Thyroid gland (tissue), 4 donors: ENCODE measurements at places on chromosomes 5 and 9. TPM values are rescaled to one million over a fixed set of nuclear protein-coding genes. Genes with fewer than 3 reads are reported as not detected.
A peak's percentile ranks its signal among the peaks of the same experiment; 100 is the strongest.

- DNase-seq: no peak
These were observed 123.0 kb upstream of the MTAP start for GRCh38 chr9:21679432-21679831.

DNA sequence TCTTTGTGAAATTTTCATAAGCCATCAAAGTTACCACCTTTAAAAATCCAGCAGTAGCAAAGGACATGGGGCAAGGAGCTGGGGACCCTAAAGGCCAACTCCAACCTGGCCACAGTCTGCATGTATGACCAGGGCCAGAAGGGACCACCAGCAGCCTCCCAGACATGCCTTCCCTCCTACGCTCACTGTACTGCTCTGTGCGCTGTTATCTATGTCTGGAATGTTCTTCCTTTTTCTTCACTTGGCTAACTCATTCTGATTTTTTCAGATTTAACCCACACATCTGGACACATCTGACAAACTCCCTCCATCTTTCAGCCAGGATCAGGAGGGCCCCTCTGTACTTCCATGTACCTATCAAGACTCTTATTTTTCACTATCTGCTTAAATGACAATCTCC is 47.6 kb upstream of the TRAF1 start:
- DNase-seq: no peak

The ADRA1B gene
- 3.0 TPM for total RNA-seq

The ADAMTS12 gene
- 1.3 TPM for total RNA-seq

DNA sequence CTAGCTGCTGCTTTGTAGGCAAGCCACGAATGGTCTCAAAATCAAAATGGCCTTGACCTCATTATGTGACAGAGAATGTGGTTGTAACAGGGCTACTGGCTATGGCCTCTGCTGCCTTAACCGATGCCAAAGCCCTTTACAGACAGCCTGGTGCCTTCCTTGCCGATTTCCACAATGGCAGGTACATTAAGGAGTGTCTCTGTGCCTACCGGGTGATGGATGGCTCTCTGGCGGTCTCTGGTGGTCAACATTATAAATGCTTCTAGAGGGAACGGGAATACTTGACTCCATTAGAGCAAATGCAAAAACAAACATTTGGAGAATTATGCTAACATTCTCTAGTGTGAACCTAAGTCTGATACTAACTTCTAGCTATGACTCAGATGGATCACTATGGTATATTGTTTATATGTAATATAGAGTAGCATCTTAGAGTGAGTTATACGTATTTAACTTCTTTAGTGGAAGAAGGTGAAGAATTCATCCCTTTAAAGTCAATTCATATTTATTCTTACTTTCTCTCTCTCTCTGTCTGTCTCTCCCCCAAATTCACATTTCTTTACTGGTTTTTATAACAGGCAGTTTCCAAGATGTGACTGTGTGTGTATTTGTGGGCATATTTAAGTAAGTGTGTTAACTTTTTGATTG is 52.5 kb downstream of the RPS23 start:
- peak; percentile 59 for DNase-seq

GRCh38 chr5:41404757-41405156 is 105.6 kb downstream of the PLCXD3 start:
- no peak for DNase-seq

GRCh38 chr9:128213746-128214497 is 10.7 kb downstream of the DNM1 start:
- no peak for DNase-seq

- no peak for DNase-seq
These were observed 20.4 kb downstream of the BDP1 start for GRCh38 chr5:71475788-71476384.

The ARL14EPL gene
- not detected for total RNA-seq

DNA sequence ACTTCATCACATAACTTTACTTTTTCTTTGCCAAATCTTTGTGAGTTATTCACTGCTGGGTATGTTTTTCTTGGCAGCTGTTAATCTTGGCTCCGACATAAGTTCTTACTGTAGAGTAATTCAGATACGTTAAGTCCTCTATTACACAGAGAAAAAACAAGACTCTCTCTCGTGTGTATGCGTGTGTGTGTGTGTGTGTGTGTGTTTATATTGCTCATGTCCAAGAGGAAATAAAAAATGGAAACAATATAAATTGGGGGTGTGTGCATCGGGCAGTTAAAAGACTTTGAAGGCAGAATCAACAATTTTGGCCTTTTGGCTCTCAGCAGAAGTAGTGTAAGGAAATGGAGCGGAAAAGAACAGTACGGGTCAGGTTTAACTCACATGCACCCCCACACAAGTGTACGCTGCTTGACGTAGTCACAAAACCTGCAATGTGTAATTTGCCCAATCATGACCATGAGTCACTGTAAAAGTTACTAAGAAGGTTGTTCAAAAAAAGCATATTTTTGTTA is 67.2 kb upstream of the IFNE start:
- DNase-seq: peak; percentile 51

The AKNA gene
- 17.0 TPM for total RNA-seq

DNA sequence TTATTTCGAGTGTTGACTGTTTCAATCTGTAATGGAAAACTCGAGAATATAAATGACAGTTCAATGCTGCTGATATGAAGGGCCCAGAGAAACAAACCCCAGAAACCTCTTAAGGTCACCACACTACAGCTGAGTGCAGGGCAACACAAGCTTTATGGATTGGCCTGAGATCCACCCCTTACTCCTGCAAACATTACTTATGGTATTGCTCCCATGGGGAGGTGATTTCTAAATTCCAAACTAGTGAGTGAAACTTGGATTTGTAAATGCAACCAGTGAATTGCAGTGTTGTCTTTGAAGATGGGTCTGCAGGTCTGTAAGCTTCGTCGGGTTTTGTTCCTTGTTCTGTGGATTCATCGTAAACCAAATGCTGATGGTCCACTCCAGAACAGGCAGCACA is 85.4 kb downstream of the NTRK2 start:
- no peak for DNase-seq

GRCh38 chr9:95125652-95126051 is 191.9 kb downstream of the FANCC start:
- no peak for DNase-seq

- DNase-seq: no peak
These were observed 25.4 kb downstream of the SREK1 start for GRCh38 chr5:66169534-66169933.

The DMGDH gene
- total RNA-seq: 7.0 TPM

DNA sequence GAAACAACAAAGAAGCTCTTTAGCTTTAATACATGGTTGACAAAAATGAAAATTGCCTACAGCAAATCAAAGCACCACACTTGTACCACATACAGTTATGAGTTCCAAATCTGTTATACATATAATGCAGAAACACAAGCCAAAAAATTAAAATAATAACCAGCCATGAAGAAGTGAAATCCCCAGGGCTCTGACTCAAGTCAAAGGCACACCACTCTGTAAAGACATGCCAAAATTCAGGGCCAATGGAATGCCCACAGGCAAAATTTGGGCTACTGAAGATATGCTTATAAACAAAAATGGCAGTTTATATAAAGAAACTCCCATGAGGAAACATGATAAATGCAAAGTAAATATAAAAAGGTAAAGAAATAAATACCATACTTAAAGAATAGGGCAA is 29.0 kb downstream of the THBS4 start:
- no peak for DNase-seq

The FOXD4L3 gene
- total RNA-seq: not detected

GRCh38 chr5:149228618-149229297 is 42.9 kb upstream of the AFAP1L1 start:
- DNase-seq: no peak

The SEPTIN8 gene
- 45.7 TPM for total RNA-seq

DNA sequence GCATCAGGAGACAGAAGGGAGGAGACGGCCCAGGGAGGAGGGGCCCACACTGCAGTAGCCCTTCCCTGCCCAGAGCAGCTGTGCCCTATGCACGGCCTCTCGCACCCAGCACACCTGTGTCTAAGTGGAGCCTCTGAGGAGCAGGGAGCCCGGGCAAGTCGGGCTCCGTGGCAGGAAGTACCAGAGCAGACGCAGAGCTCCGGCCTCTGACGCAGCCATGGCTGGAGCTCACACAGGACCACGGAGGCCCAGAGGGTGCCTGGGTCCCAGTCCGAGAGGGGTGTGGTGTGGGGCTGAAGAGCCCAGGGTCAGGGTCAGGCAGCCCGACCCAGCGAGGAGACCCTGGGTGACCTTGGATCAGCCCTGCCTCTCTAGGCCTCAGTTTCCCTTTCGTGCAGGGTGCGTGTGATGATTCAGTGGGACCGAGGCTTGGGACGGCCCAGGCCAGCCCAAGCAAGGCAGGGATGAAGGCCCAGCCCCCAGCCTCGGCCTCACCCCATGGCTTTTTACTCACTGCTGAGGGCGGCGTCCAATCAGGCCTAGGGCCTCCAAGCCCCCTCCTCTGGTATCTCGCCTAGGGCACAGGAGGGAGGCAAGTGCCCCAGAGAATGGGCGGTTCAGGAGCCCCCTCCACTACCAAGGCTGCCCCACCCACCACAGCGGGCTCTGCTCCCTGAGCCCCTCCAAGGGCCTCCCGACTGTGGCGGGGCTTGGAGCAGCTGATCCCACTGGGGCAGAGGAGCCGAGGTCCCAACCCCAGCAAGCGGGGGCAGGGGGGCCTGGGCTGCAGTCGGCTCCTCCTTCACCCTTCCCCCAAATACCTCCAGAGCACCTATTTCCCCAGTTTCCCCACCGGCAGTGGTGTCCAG is 4.3 kb upstream of the AGPAT2 start:
- DNase-seq: no peak

DNA sequence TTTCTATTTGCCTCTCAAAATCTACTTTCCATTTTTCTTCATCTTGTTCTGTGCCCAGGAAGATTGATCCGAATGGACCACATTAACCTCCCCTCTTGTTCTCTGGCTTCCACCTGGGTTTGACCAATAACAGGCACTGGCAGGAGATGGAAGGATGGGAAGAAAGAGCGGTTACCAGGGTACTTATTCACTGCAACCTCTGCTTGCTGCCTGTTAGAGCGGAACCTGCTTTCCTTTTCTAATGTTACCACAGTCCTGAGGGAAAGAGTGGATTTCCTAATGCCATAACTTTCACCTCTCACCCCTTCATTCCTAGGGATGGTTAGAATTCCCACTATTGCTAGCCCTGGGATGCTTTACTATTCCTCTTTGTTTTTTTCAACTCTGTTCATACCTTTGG is 262.1 kb downstream of the RFX3 start:
- DNase-seq: peak; percentile 8

DNA sequence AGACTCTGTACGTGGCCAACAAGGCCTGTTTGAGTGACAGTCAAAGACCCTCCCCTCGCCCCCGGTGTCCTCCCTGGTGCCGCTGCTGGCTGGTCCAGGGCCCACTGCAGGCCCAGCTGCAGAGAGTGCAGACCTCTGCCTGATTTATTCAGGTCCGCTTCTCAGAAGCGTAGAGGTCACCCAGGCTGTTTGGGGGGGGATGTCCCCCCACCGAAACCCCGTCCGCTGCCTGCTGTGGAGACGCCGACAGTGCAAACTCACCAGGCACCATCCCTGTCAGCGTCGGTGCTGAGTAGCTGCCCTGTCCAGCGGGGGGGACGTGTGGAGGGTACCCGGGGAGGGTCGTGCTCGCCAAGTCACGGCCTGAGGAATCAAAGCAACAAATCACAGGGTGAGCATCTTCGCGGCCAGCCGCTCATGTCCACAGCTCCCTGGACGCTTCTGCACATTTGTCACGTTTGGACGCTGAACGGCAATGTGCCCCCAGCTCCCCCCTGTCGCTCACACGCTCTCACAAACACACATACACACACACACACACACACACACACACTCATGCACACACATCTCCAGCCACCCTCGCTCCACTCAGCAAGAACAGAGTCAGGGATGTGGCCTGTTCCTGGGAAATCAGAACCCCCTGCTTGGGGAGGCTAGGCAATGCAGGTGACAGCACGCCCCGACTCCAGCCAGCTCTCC is 152.2 kb downstream of the PAX5 start:
- no peak for DNase-seq

The GRXCR2 gene
- 0.13 TPM for total RNA-seq

The CDX1 gene
- total RNA-seq: not detected
